Hematopoietic multipotent progenitor cell treated with erythropoietin and hydrocortisone succinate and interleukin-3 and kit ligand, for 17 days (in vitro differentiated cells): ENCODE measurements at places on chromosomes 13 and 19.

GRCh38 chr19:13401388-13401787 is 104.9 kb downstream of the CACNA1A start:
- DNase-seq = no peak

- no peak for DNase-seq
These were observed 221.5 kb downstream of the LHFPL6 start for GRCh38 chr13:39381456-39381855.

DNA sequence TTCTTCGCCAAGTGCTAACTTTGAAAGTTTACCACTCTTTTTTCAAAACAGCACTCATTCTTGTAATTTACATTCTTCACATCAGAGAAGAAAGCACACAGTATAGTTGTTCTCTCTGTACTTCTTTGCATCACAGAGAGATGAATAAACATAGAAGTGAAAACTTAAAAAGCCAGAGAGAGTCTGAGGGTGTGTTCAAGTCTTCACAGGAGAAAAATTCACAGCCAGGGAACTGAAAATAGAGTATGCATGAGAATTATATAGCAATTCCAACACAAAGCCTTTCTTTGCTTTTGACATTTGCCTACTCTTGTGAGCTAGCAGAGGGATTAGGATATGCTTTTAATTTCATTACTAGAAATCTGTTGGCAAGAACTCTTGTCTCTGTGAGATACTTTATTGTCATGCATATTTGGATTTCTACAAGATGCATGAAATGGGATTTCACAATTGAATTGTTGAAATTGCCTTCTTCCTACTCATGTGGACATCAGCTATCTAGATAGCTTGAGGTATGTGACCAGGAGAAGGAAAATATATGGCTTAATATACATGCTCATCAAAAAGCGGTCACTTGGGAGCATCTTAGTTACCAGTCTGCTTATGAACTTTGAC is 166.1 kb downstream of the SLC7A1 start:
- DNase-seq = no peak

GRCh38 chr19:58556622-58557220 is 1.7 kb downstream of the UBE2M start:
- peak; percentile 21 for DNase-seq

GRCh38 chr13:106609116-106609515 is 41.2 kb upstream of the ARGLU1 start:
- DNase-seq = no peak

GRCh38 chr13:43751624-43752023 is 35.1 kb downstream of the ENOX1 start:
- DNase-seq = no peak

GRCh38 chr19:53649746-53650593 is 18.2 kb downstream of the DPRX start:
- no peak for DNase-seq

GRCh38 chr13:28094306-28094705 is 6.1 kb downstream of the FLT3 start:
- no peak for DNase-seq

GRCh38 chr13:60425332-60425731 is 28.3 kb downstream of the TDRD3 start:
- DNase-seq = no peak

- no peak for DNase-seq
These were observed 802.7 kb downstream of the PCDH9 start for GRCh38 chr13:66427458-66427861.

- no peak for DNase-seq
These were observed 2.8 kb upstream of the POP4 start for GRCh38 chr19:29603308-29603707.

DNA sequence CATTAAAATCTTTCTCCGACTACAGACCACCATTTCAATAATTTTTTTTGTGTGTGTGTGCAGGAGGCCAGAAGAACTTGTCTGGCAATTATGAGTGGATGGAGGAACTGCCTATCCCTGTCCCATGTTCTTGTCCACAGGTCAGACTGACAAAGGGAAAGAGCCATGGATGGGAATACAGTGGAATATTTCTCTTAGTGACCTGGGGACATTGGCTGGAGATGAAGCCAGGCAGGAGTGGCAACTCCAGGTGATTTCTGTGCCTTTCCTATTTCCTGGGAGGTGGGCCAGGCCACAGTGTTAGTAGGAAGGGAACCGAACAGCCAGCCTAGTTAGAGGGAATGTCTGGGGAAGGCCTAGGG is 3.7 kb downstream of the PSG9 start:
- no peak for DNase-seq

DNA sequence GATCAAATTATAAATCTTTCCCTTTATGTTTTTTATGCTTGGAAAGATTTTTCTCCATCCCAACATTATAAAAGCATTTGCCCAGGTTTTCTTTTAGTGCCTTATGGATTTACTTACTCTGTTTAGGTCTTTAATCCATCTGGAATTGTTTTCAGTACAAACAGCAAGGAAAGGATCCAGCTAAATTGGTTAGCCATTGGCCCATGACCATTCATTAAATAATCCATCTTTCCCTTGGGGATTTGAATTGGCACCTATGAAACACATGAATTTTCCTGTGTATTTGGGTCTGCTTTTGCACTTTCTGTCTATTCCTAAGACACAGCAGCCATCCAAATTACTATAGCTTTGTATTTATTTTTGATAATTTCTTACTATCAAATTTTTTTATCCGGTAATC is 28.8 kb upstream of the SHKBP1 start:
- no peak for DNase-seq

DNA sequence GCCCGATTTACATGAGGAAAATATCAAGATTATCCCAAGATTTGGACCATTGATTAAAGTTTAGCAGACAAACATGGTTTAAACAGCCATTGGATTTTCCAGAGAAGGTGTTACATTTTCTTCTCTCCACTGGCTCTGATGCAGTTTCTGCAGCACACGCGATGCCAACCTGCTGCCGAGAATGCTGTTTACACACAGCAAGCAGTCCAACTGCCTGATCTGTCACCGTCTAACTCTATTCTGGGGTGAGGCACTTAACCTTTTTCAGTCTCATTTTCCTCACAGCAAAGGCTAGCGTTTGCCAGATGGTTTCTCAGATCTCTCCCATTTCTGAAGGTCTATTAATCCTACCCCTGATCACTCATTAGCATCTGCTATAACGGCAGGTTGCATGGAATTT is 763.5 kb upstream of the GPC6 start:
- DNase-seq = no peak

GRCh38 chr13:42860485-42860884 is 79.1 kb downstream of the FAM216B start:
- DNase-seq = no peak

DNA sequence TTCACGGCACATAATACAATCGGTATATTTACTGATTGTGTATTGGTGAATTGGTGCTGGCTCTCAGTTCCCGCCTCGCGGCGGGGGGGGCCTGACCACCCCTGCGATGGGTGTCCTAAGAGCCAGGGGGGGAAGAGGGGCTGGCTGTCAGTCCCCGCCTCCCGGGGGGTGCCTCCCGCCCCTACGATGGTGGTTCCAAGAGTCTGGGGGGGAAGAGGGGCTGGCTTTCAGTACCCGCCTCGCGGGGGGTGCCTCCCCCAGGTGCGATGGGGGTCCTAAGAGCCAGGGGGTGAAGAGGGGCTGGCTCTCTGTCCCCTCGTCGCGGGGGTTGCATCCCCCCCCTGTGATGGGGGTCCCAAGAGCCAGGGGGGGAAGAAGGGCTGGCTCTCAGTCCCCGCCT is 2321.8 kb upstream of the PCDH20 start:
- no peak for DNase-seq

GRCh38 chr19:29831041-29831548 is 19.3 kb downstream of the CCNE1 start:
- no peak for DNase-seq

GRCh38 chr19:55353803-55354697 is 469 bp downstream of the COX6B2 start:
- DNase-seq = peak; percentile 65

GRCh38 chr13:32039528-32039927 is 8.0 kb downstream of the FRY start:
- no peak for DNase-seq

- DNase-seq = peak; percentile 57
These were observed 16.5 kb upstream of the B3GNT3 start for GRCh38 chr19:17778251-17778967.

DNA sequence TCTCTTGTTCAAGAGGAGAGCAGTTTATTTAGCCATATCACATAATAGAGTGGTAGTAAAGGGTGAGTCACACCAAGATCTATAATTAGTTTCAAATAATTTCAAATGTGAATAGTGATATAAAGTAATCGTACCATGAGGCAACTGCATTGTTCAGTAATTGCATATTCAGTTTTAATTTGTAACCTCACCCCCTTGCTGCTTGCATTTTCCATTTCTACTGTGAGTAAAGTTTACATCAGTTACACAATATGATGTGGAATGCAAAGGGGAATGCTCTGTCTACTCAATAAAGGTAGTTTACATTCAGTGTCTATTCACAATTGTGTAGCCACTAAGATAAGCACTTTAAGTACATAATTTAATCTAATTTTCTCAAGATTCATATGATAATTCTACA is 1695.7 kb upstream of the SPRY2 start:
- no peak for DNase-seq

DNA sequence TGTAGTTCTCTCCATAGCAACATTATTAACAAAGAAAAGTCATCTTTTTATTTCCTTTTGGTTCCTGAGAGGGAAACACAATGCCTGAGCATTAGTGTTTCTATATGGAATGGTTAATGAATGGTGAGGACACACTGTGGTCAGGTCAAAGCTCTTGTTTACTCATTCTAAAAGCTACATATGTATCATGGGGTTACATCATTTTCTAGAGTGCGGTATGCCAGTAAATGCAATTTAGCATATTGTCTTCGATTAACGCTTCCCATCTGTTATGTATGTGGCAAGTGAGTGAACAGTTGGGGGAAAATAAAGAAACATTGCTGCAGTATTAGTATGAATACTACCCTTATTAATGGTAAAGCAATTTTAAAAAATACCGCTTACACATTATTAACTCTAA is 1152.2 kb upstream of the SPRY2 start:
- no peak for DNase-seq

GRCh38 chr13:107974409-107974808 is 240.9 kb downstream of the LIG4 start:
- no peak for DNase-seq

GRCh38 chr13:110593430-110594130 is 21.8 kb upstream of the NAXD start:
- peak; percentile 58 for DNase-seq

- DNase-seq = no peak
These were observed 7.2 kb downstream of the PHF11 start for GRCh38 chr13:49502954-49503353.

- no peak for DNase-seq
These were observed 49.1 kb downstream of the LMO7 start for GRCh38 chr13:75685239-75685697.

GRCh38 chr13:70964874-70965273 is 856.6 kb upstream of the KLHL1 start:
- no peak for DNase-seq

GRCh38 chr19:2767688-2768087 is 15.4 kb downstream of the SGTA start:
- DNase-seq = no peak

DNA sequence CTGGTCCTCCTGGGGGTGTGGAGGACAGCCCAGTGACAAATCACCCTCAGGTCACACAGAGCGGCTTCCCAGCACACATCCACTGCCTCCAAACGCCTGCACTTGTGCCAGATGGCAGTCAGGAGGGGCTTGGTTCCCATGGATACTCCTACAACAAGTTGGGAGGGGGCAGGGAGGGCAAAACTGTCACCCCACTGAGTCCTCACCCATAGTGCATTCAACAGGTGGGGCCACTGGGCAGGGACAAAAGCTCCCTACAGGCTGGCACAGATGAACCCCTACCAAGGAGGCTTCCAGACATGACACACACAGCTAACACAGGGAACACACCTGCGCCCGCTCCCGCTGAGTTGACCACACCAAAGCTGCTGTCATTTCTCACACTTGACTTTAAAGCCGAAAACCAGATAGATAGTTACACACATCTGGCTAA is 120.5 kb downstream of the STK24 start:
- DNase-seq = no peak

- peak; percentile 61 for DNase-seq
These were observed 19.8 kb upstream of the TCF3 start for GRCh38 chr19:1672038-1672768.

GRCh38 chr19:3189702-3190469 is 4.2 kb downstream of the NCLN start:
- no peak for DNase-seq

GRCh38 chr19:16460454-16460853 is 11.3 kb downstream of the EPS15L1 start:
- DNase-seq = no peak

DNA sequence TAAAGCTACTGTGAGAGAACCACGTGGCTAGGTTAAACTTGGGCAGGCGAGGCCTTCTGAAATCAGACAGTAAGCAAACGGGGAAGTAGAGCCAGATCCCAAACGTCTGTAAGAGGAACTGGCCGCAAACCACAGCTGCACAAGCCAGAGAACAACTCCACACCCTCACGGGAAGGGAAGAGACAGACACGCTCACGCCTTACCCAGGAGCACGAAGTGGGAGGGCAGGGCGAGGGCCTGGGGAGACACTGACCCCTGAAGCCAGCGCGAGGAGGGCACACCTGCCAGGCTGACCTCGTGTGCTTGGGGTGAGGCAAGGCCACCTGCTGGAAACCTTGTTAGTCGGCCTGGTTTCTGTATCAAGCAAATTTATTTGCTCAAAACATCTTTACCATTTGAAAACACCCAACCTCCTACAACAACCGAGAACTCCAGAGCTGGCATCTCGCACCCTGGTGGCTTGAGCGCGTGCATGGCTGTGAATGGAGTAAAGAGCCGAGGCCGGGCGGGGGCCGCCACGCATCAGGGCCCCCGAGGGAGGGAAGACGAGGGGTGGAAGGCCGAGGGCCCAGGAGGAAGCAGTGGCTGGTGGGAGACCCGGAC is 7.3 kb downstream of the POLR2E start:
- DNase-seq = no peak

GRCh38 chr13:64993514-64994164 is 2236.5 kb downstream of the PCDH9 start:
- DNase-seq = no peak

DNA sequence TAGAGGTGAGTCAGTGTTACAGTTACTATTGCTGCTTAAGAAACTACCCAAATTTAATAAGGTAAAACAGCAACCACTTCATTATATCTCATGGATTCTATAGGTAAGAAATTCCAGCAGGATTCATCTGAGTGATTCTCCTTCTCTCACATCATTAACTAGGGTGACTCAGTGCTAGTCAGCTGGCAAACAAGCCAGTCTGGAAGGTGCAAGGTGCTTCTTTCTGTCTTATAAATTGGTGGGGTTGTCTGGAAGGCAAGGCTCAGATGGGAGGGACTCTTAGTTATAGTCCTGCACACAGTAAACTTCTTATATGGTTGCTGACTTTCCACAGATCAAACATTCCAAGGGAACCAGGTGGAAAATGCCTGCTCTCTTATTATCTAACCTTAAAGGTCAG is 484.5 kb downstream of the GPC5 start:
- no peak for DNase-seq

- DNase-seq = no peak
These were observed 20.0 kb downstream of the GARRE1 start for GRCh38 chr19:34274284-34274826.

DNA sequence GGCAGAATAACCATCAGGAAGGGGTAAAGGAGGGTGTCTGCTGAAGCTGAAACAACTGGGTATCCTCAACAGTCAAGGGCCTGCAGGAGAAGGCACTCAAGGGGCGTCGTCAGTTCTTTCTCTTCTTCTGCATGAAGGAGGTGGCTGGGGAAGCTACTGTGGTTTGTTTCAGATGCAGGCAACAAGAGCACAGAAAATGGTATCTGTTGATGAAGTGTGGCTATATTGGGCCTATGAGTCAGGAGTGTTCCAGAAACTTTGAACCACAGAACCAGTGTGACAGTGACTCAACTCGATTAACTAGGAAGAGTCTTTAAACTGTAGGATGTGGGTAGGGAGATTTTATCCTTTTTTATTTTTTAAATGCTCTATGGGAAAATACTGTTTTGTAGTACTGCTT is 686.3 kb downstream of the FGF9 start:
- no peak for DNase-seq
